T-cell (primary cell): ENCODE measurements at places on chromosomes 16 and 17.

DNA sequence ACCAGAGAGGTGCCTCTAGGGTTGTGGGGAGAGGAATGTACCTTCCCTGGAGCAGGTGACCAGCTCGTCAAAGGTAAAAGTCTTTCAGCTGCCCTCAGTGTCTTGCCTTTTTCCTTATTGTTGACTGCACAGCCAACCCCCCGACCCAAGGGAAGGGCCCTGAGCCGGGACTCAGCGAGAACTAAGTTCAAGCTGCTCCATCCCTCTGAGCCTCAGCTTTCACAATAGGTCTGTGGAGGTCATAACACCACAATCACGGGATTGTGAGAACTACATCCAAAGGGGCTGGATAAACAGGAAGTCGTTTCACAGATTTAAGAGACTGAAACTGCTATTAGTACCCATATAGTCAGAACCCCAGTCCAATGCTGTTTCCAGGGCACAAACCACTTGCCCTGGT lies 2.6 kb upstream of the KRT36 start:
- DNase-seq: no peak

GRCh38 chr17:48492401-48493298 lies 38.2 kb downstream of the HOXB1 start:
- DNase-seq: peak; percentile 43

- no peak for DNase-seq
These were observed 795 bp downstream of the KCTD13 start for GRCh38 chr16:29925105-29925756.

- no peak for DNase-seq
These were observed 98.6 kb downstream of the OR1D5 start for GRCh38 chr17:2964831-2965230.

DNA sequence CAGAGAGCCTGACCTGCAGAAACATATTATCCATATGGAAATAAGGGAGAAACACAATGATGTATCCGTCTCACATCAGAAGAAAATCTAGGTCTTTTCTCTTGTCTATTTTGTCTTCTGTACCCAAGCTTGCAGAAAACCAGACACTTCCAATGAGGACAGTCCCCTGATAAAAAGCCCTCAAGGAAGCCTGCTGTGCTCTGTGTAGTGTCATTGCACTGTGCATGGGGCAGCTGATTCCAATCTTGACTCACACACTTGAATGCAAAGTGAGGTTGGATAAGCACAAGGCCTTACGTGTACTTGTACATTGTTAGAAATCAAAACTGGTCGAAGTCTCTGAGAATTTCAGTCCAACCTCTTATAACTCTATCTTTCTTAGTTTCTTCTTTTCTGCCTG lies 256.6 kb upstream of the MYOCD start:
- no peak for DNase-seq

GRCh38 chr17:48153691-48154358 lies 46.3 kb downstream of the SNX11 start:
- DNase-seq: no peak

- DNase-seq: no peak
These were observed 12.1 kb downstream of the PIMREG start for GRCh38 chr17:6456321-6456720.

- no peak for DNase-seq
These were observed 27.9 kb downstream of the SMG6 start for GRCh38 chr17:2275722-2276121.

DNA sequence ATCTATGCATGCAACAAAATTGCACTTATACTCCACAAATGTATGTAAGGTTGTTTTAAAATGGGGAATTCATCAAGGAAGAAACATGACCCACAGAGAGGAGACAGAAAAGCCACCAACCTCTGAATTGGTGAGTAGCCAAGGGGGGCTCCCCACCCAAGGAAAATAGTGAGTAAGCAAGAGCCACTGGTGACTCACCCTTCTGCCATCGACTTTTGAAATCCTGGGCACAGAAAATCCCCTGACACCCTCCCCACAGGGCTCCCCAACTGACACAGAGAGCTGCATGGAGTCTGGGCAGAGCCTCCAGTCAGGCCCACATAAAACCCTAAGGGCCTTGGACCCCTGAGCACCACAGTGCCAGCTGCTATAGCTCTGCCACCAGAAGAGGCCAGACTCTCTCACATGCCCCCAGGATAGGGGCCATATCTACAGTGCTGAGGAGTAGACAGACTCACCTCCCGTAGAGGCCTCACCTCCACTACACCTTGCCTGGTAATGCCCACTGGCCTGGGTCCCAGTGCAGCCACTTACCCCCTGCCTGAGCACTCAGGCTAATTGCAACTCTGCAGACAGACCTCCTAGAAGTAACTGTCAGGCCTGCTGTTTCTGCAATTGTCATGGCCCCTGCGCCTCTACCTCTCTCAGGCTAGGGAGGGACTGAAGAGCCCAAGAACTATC lies 244.7 kb upstream of the WSB1 start:
- DNase-seq: no peak

DNA sequence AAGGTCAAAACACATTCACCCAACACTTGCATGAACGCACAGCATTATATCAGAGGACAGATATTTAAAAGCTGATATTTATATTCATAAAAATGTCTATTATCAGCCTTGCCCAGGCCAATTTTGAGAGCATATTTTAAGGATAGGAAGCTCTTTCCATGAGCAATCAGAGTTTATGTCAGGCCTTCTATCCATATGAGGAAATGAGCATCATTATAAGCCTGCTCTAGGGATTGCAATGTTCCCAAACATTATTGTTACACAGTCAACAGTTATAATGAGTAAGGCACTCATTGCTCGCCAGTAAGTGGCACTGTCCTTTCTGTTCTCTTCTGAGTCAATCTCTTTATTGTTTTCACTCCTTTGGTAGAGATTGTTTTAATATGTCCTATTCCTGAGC lies 37.7 kb upstream of the DYNLRB2 start:
- DNase-seq: no peak

DNA sequence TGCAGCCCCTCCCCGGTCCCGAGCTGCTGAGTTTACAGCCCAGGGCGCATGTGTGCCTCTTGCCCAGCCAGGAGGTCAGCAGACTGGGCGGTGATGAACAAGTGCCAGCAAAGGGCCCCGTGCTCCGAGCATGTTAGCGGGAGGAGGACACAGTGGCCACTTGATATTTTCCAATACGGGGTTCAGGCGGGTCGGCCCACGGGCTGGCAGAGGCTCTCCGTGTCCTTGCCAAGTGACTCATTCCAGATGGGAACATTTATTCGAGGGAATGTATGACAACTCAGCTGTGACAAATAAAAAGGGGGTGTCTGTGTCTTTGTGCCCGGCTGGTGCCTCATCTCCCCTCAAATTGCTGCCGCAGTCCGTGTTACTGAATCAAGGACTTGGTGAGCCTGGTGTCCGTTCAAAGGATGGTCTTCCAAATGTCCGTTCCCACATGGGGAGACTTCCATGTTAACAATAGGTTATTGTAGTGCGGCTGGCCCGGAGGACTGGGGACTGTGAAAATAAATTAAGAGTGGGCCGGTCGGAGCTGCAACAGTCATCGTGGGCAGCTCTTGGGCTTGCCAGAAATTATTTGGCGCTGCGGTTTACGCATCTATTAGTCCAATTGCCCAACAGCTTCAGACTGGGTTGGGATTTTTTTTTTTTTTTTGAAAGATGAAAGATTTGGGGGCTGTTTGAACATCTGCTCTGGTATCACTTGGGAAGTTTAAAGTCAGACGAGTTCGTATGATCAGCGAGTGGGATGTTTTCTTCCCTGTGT lies 174.0 kb upstream of the CIBAR2 start:
- DNase-seq: no peak

DNA sequence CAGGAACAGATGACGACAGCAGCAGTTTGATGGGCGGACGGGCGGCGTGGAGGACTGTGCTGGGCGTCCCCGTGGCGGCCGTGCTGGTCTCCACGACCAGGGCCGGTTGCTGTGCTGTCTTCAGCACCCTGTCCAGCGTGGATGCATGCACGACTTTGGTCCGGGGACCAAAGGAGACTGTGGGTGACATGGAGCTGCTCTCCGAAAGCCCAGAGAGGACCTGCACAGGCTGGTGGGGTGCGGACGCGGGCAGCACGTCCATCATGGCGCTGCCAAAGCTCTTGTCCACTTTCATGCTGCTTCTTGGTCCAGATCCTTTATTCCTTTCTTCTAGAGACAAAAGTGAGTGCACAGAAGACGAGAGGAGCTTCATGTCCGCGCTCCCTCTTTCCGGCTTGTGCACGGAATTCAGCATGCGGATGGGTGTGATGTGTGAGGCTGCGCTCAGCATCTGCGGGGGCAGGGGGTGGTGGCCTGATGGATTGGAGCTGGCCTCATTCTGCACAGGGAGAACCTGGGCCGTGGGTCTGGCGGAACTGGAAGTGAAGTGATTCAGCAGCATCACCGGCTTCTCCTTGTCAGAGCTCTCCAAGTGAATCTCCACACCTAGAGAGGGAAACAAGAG lies 20.3 kb downstream of the MAP1LC3B start:
- no peak for DNase-seq

DNA sequence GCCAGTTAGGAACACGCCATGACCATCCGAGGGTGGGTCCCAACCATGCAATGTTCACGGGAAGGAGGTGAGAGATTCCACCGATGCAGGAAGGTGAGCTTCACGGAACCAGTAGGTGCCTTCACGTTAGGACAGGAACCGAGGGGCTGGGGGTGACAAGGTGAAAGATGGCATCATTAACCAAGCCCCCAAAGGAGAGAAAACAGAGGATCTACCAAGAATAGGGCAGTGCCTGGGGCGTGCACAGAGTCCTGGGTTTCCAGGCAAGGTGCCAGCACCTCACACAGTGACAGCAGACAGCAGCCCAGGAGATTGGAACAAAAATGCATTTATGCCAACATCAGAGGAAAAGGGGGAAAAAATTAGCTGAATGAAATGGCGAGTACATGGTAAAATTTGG lies 137.9 kb downstream of the GSG1L start:
- no peak for DNase-seq

DNA sequence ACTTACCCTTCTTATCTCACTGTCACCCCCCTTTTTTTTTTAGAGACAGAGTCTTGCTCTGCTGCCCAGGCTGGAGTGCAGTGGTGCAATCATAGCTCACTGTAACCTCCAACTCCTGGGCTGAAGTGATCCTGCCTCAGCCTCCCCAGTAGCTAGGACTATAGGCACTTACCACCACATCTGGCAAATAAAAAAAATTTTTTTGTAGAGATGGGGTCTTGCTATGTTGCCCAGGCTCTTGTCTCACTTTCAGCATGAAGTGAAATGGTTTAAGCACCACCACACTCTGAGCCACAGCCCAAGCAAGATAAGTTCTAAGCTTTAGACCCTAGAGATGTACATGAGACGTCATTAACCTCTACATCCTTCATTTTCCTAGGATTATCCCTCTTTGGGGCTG lies 34.5 kb upstream of the EFCAB13 start:
- DNase-seq: no peak

DNA sequence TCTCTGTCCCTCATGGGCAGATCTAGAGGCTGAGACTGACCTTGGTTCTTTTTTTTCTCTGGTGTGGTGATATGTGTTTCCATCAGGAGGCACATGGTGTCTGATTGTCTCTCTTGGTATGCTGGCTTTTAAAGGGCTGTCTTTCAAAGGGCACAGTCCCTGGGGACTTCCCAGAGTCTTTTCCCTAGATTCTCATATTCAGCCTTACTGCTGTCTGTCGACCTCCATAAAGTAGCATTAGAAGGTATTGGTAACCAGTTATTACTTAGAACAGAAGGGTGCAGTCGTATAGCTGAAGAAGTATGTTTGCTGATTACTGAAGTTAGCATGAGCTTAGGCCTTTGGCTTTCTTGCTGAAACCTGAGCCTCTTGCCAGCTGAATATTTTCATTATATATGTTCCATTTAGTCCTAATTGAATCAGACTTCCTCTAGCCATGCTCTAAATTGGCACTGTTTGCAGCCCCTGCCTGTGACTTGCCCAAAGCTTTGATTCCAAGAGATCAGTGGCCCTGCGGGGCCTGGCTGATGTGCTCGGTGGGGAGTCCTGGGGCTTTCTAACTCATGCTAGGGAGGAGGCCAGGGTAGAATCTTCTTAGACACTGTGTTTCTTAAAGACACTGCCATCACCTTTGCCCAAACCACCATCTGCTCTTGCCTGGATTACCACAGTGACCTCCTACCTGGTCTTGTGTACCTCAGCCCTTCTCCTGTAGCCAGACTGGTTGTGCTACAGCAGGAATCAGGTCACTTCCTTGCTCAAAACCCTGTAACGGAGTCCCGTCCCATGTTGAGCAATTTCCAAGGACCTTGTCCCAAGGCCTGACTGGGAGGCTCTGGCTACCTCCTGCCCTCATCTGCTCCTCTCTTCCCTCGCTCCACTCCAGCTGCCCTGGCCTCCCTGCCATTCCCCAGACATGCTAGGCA lies 71.5 kb downstream of the WWP2 start:
- DNase-seq: no peak

DNA sequence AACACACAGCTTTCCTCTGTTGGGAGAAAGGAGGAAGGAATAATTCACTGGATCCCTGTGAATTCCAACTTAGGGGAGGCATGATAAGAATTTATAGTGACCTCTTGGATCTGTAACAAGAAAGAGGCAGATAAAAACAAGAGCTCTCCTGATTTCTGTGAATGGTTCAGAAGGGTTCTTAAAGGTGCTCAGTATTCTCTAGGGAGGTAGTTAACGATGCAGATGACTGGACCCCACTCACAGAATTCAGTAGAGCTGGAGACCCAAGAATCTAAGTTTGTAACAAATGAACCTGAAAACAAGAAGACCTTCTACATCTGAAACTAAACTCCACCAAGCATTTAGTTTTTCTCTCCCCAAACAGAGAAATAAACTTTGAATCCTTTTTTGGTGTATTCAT lies 8.6 kb downstream of the ZNRF1 start:
- DNase-seq: no peak

DNA sequence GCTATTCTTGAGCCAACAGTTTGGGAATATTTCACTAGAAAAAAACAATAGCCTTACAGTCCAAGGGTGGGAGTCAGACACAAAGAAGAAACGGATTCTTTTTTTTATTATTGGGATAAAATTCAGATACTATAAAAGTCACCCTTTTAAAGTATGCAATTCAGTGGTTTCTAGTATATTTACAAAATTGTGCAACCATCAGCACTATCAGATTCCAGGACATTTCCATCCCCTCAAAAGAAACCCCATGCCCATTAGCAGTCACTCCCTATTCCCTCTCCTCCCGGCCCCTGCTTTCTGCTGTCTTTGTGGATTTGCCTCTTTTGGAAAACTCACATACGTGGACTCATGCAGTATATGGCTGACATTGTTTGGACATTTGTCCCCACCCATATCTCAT lies 134.4 kb downstream of the C16orf95 start:
- DNase-seq: no peak
